ENCODE measurements at places on chromosomes 5 and 9.

GRCh38 chr5:168316139-168316578 is 24.7 kb downstream of the WWC1 start:
- DNase-seq, result no peak

GRCh38 chr5:14672082-14672481 is 7.6 kb downstream of the OTULIN start:
- DNase-seq, result no peak

GRCh38 chr5:52605317-52606313 is 182.1 kb upstream of the ITGA1 start:
- no peak for DNase-seq

GRCh38 chr5:89190515-89191265 is 307.7 kb upstream of the MEF2C start:
- DNase-seq, result no peak

GRCh38 chr5:177233206-177233605 is 70.3 kb downstream of the RAB24 start:
- DNase-seq, result no peak

- no peak for DNase-seq
Measured at GRCh38 chr5:113437111-113437510, 2.3 kb upstream of the TSSK1B start.

- DNase-seq, result no peak
Measured at GRCh38 chr5:111076091-111076490, 4.6 kb downstream of the TSLP start.

GRCh38 chr5:169494383-169494935 is 89.1 kb upstream of the SPDL1 start:
- DNase-seq, result no peak

GRCh38 chr5:20683241-20683940 is 695.4 kb upstream of the CDH18 start:
- DNase-seq, result no peak

DNA sequence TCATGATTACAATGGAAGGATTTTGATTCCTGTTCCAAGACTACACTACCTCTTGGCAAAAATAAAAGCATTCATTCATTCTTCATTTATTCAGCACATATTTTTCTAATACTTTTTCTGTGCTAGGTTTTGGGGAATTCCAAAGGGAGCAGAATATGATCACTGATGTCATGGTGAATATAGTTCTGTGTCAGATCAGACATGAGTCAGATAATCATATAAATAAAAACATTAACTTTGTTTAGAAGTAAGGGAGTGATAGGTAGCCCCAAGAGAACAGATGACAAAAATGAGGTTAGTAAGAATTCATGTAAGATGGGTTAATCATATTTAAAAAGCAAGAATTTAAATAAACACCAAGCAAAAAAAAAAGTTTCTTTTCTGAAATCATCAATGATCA is 94.1 kb upstream of the RANBP6 start:
- no peak for DNase-seq

DNA sequence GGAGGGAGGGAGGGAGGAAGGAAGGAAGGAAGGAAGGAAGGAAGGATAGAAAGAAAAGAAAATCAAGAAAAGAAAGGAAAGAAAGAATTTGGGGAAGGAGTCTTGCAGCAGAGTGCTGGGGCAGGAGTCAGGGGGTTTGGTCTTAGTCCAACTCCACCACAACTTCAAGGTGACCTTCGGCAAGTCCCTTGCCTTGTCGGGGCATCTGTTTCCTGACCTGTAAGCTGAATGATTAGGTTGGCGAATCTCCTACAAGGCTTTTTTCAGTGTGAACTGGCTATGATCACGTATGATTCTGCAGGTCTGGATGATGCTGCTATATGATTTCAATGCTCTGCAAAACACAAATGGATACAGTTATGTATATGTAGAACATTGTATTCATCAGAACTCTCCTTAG is 20.1 kb downstream of the SMIM23 start:
- DNase-seq, result no peak

DNA sequence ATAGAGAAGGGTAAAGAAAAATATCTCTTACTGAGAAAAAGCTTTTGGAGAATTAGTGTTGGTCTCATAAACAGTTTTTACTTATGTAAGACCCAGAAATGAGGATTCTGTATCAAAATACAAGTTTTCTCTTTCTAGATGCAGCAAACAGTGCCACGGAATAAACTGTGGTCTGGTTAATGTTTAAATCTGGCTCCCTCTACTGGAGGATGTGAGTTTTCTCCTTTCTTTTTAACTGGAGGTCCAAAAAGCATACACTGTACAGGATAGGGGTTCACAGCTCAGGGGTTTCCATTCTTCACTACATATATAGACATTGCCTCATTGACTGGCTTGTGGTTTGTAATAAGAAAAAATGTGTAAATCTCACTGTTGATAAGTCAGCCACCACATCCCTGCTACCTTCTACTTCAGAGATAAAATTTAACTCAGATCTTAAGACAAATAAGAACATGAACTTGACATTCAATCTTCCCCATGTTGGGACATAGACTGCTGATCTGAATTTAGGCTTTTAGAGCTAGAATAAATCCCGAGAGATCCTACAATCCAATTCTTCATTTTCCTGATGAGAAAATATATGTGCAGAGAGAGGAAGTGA is 98.9 kb downstream of the CFAP95 start:
- peak; percentile 74 for DNase-seq

DNA sequence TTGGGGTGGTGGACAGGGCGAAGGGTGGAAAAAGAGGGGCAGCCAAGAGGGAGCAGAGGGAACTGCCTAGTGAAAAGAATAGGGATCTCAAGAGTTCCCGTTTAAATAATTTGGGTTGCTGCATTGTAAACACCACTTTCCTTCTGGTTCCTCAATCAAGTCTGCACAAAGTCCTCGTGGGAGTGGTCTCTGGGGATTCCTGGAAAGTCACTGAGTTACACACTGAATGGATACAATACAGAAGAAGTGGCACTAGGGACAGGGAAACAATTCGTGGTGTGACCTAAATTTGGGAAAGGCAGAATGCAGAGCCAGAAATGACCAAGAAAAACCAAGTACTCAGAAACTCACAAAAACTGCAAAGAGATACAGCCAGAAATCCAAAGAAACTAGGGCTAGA is 161.7 kb downstream of the CDK5RAP2 start:
- DNase-seq, result no peak

GRCh38 chr5:149423794-149424268 is 44.7 kb upstream of the IL17B start:
- no peak for DNase-seq

DNA sequence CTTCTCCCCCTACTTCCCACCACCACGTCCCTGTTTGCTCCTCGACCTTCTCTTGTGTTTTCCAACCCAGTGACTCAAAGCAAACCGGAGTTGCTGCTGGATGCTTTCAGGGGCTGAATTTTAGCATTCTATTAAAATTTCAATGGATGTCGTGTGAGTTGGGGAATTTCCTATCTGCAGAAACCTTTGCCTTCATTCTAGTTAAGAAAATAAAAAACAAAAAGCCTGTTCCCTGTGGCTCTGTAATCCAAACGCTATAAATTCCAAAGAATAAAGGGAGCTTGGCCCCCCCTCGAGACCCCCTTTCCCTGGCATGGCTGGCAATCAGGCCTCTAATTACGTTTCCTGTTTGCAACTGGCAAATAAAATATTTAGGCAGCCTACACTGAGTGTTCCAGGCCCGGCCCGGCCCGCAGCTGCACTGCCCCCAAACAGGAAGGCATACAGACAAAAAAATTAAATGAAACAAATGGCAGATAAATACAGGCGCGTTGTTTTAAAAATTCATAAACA is 139.4 kb upstream of the PPP1R26 start:
- no peak for DNase-seq

GRCh38 chr5:132365213-132365612 is 4.3 kb upstream of the SLC22A5 start:
- no peak for DNase-seq

Measured in NCI-H1436 (cell line).